T-helper 17 cell (primary cell): ENCODE measurements at places on chromosomes 5 and 9.

- no peaks in the 10 kb centered on the region for H3K4me1 ChIP-seq
- no peak for DNase-seq
- no peak overlapping the region for H3K4me3 ChIP-seq
Measured at GRCh38 chr5:61748651-61749050, 416.6 kb downstream of the ZSWIM6 start.

DNA sequence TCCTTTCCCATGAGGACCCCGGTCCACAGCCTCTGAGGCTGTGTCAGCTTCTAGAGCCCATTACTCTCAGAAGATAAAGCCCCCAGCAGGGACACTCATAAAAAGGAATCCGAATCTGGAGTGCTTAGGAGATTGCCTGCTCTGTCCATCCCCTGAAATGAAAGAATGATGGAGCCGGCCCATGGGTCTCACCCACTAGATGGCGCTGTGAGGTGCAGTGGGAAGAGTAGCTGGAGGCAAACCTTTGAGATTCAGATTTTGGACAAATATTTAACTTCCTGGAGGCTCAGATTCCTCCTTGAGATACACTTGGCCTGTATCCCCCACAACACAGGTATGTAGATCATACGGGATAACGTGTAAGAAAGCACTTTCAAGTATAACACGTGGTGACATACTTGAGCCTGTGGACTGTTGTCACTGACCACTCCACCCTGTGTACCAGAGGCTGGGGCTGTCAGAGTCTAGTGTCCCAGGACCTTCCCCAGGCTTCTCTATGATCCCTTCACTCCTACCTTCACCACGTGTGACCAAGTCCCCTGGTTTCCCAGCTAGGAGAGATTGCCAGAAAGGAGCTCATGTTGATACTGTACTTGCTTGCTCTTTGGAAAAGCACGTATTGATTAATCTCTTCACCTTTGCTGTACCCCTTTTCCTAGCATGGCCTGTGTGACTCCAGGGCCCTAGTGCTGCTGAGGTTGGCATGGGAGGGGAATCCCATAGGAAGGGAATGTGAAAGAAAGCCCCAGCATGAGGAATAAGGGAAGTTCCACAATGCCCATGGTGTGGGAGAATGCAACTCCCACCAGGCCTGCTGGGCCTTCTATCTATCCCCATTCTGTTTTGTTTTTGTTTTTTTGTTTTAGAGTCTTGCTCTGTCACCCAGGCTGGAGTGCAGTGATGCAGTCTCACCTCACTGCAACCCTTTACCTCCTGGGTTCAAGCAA lies 32.1 kb downstream of the TRMO start:
- H3K27ac ChIP-seq, result peak overlapping the region; percentile 19
- H3K36me3 ChIP-seq, result peaks cover 3% of the 10 kb centered on the region
- H3K4me3 ChIP-seq, result no peak overlapping the region
- peak; percentile 44 for DNase-seq
- peaks cover 4% of the 10 kb centered on the region for H3K4me1 ChIP-seq
- no peaks in the 10 kb centered on the region for H3K27me3 ChIP-seq

- DNase-seq, result no peak
- peaks cover 35% of the 10 kb centered on the region for H3K27me3 ChIP-seq
- H3K36me3 ChIP-seq, result peaks cover 2% of the 10 kb centered on the region
- H3K4me3 ChIP-seq, result no peak overlapping the region
Measured at GRCh38 chr9:133278161-133279114, 3.4 kb upstream of the ABO start.

DNA sequence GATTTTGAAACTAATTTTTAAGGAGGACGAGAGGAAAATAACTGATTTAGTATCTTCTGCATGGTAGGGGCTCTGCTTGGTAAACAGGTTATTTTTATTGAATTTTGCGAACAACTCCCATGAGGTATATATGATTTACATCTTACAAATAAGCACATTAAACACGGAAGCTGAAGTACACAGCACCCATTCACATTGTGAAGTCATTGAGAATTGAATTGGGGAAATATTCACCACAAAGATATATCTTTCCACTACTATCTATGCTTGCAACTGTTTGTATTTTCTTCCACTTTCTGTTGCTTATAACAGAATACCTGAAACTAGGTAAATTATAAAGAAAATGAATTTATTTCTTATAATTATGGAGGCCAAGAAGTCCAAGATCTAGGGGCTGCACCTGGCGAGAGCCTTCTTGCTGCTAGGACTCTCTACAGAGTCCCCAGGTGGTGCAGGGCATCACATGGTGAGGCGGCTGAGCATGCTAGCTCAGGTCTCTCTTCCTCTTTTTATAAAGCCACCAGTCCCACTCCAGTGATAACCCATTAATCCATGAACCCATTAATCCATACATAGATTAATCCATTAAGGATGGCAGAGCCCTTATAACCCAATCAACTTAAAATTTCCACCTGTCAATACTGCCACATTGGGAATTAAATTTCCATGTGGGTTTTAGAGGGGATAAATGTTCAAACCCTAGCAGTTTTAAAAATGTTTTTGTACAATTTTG lies 79.0 kb upstream of the ZNF608 start:
- no peaks in the 10 kb centered on the region for H3K36me3 ChIP-seq
- H3K27ac ChIP-seq, result no peak overlapping the region

GRCh38 chr5:151469992-151470391 lies 22.6 kb downstream of the SLC36A1 start:
- no peaks in the 10 kb centered on the region for H3K27me3 ChIP-seq
- no peak overlapping the region for H3K4me3 ChIP-seq
- H3K27ac ChIP-seq, result no peak overlapping the region
- H3K36me3 ChIP-seq, result peaks cover 14% of the 10 kb centered on the region

DNA sequence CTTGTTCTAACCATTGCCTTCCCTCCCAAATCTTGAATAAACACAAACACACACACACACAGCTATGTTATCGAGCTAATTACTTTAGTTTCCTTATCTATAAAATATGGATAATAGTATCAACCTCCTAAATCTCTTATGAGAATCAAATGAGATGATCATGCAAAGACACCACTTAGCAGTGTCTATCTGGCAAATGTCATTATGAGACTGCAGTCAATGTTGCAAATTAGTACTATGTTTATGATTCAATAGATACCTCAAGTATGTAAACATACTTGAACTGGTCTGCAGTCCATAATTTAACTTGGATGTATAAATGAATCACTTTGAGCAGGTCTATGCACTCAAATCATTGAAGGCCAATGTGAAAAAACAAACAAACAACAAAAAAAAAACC lies 22.2 kb upstream of the ERAP2 start:
- peaks cover 4% of the 10 kb centered on the region for H3K4me1 ChIP-seq
- no peak for DNase-seq
- H3K27ac ChIP-seq, result no peak overlapping the region
- peaks cover 4% of the 10 kb centered on the region for H3K36me3 ChIP-seq
- peaks cover 5% of the 10 kb centered on the region for H3K27me3 ChIP-seq
- no peak overlapping the region for H3K4me3 ChIP-seq

GRCh38 chr5:142095035-142095434 lies 13.5 kb upstream of the NDFIP1 start:
- peaks cover 24% of the 10 kb centered on the region for H3K4me1 ChIP-seq
- no peak for DNase-seq
- H3K4me3 ChIP-seq, result peak overlapping the region; percentile 67
- H3K27ac ChIP-seq, result peak overlapping the region; percentile 96

DNA sequence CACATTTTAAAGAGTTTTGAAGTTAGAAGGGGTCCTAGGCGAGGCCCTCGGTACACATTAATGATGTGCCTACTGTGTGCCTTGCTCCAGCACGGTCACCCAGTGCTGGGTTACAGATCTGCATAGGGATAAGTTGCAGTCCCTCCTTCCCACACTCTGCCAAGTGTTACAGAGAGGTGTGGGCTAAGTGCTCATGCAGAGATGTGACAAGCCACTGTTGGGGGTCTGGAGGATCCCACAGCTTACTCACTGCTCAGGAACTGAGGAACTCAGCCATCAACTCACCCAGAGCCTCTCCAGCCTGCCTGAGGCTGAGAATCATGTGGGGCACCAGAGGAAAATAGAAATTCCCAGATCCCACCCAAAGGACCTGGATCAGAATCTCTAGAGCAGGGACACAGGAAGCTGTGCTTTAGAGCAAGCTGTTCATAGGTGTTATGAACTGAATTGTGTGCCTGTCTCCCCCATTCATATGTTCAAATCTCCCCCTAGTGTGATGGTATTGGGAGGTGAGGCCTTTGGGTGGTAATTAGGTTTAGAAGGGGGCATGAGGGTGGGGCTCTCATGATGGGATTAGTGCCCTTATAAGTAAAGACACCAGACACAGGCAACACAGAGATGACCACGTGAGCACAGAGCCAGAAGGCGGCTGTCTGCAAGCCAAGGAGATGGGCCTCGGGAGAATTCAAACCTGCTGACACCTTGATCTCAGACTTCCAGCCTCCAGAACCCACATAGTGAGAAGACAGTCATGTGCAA lies 164.1 kb downstream of the HSD17B3 start:
- no peaks in the 10 kb centered on the region for H3K4me1 ChIP-seq
- DNase-seq, result no peak
- H3K27me3 ChIP-seq, result peaks cover 8% of the 10 kb centered on the region

DNA sequence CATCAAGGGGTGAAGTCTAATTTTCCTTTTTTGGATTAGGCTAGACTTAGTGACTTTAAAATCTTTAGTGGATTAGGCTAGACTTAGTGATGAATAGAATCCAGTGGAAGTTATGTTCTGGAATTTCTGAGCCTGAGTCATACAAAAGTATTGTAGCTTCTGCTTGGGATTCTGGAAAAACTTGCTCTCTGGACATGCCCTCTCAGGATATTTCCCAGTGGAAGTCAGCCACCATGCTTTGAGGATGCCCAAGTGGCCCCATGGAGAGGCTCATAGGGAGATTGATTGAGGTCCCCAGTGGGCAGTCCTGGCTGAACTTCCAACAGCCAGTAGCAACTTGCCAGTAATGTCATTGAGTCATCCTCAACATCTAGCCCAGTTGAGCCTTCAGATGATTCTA lies 112.4 kb upstream of the PRLR start:
- no peak overlapping the region for H3K27ac ChIP-seq
- DNase-seq, result no peak
- no peaks in the 10 kb centered on the region for H3K27me3 ChIP-seq
- no peak overlapping the region for H3K4me3 ChIP-seq
- H3K36me3 ChIP-seq, result no peaks in the 10 kb centered on the region
